ENCODE measurements at places on chromosomes 6 and 20.
A peak's percentile ranks its signal among the peaks of the same experiment; 100 is the strongest.

- DNase-seq = peak; percentile 56
Observed at GRCh38 chr6:101396548-101397173, 3.2 kb downstream of the GRIK2 start.

- no peak for DNase-seq
Observed at GRCh38 chr20:49518576-49518975, 36.1 kb upstream of the KCNB1 start.

GRCh38 chr6:108562503-108562993, 1.8 kb downstream of the FOXO3 start:
- DNase-seq = peak; percentile 82

DNA sequence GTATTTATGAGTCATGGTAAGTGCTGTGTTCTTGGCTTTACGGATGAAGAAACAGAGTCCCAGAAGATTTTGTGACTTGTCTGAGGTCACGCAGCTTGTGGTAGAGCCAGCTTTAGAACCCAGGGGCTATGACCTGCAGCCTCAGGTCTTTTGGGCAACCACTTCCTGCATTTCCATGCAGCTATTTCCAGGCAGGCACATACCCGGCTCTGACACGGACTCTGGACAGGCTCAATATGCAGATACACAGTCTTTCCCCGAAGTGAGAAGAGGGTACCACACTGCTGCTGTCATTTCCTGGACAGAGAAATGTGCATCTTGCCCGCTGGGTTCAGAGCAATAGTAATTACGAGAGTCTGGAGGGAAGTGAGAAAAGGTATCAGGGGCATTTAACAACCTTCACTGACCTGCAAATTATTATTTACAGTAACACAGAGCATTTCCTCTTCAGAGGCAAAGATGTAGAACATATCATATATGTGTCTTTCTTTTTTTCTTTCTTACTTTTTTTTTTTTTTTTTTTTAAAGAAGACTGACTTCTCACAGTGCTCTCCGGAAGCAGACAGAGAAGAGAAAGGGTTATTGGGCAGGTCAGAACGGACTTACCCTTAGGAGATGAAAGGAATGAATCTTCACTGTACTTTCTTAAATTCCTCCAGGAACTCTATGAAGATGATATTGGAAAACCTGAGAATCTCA, 185.1 kb downstream of the CLIC5 start:
- peak; percentile 53 for DNase-seq

DNA sequence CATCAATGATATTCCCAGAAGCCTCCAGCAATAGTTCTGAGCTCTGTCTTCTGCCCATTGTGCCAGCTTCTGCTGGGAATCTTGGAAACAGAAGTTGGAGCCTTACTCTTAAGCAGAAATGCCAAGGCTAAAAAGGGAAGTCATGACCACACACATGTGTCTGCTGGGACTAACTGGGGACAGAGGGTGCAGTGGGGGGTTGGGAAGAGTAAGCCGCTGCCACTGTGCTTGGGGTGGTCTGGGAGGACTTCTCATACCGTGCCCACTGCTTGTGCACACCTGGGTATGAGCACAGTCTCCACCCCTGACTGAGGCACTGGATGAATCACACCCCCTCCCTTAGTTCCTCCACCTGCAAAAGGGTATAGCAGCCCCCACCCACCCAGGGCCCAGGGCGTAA, 90.7 kb downstream of the CDC5L start:
- DNase-seq = no peak

DNA sequence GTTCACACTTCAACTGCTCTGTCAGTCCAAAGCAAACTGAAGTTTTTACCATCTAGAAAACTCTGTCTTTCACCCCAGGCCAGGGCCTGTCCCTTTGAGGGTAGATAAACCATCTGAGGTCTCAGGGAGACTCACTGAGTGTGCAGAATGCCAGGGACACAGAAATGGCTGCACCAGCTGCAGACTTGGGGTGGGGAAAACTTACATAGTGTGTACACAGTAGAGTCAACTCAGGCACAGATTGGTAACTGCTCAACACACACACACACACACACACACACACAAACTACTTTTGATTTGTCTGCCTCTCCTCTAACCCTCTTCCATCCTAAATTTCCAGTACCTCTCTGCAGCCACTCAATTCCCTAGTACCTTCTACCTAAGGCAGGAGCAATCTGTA, 374.9 kb upstream of the JAG1 start:
- DNase-seq = no peak

Data from iris pigment epithelial cell (primary cell).